ENCODE measurements at places on chromosomes 7 and 10.

GRCh38 chr10:101752241-101752640 is 23.7 kb downstream of the FGF8 start:
- no peak for DNase-seq

DNA sequence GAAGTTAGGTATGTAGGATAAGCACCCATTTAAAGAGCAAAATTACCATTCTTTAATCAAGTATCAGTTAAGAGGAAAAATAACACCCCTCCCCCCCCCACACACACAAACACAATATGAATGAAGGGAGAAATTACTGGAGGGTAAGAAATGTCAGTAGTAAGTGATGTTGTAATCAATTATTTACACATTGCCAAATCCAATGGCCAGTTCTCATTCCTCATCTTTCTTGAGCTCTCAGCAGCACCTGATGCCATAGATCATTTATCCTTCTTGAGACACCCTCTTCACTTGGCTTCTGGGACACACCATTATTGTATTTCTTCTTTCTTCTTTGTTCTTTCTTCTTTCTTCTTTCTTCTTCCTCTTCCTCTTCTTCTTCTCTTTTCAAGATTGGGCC is 33.7 kb upstream of the FAM3C start:
- no peak for DNase-seq

- DNase-seq = no peak
Measured at GRCh38 chr7:87886875-87887274, 10.6 kb downstream of the DBF4 start.

GRCh38 chr10:12445701-12446334 is 96.5 kb downstream of the CAMK1D start:
- DNase-seq = no peak

DNA sequence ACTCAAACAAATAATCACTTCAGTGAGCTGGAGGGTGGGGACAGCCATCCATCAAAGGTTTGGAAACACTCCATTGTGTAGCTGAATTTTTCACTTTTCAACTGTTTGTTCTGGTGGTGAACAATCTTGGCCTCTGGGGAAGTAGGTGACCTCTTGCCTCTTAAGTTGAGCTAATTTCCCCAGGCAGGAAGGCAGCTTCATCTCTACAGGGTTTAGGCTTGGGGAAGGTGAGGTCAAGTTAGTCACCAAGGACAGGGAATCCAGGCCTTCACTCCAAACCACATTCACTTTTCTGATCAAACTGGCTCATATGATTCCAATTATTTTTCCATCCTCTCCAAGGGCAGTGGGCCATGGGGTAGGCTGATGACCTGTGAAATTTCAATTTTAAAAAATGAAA is 138.3 kb upstream of the HABP2 start:
- no peak for DNase-seq

- DNase-seq = no peak
Measured at GRCh38 chr10:70890917-70891431, 2.6 kb upstream of the PCBD1 start.

GRCh38 chr10:78062296-78062695 is 28.6 kb downstream of the RPS24 start:
- DNase-seq = no peak

DNA sequence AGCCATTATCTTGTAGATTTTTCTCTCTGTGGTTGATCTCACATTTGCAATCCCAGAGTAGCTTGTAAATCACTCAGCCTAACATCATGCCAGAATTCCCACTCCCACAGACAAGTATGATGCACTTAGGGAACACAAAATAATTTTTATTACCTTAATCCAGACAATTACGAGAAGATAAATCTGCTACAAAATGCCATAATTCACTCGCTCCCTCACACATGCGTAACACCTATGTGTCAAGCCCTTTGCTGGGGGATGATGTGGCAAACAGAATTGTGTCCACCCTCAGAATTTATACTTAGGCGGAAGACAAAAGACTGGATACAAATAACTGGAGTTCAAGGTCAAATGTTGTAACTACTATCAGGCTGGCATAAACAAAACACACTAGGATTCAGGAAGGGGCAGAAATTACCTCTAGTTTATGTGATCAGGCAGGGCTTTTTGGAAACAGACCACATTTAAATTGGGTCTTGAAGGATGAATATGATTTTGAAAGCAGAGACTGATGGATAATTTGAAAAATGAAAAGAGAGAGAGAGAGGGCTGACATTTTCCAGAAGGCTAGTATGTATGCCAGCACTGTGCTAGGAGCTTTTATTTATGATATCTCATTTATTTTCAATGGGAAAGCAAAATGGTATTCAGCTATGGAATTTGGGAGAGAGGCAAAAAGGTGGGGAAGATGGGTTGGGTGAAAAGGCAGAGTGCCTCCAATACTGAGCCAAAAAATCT is 69.8 kb downstream of the DOCK4 start:
- no peak for DNase-seq

DNA sequence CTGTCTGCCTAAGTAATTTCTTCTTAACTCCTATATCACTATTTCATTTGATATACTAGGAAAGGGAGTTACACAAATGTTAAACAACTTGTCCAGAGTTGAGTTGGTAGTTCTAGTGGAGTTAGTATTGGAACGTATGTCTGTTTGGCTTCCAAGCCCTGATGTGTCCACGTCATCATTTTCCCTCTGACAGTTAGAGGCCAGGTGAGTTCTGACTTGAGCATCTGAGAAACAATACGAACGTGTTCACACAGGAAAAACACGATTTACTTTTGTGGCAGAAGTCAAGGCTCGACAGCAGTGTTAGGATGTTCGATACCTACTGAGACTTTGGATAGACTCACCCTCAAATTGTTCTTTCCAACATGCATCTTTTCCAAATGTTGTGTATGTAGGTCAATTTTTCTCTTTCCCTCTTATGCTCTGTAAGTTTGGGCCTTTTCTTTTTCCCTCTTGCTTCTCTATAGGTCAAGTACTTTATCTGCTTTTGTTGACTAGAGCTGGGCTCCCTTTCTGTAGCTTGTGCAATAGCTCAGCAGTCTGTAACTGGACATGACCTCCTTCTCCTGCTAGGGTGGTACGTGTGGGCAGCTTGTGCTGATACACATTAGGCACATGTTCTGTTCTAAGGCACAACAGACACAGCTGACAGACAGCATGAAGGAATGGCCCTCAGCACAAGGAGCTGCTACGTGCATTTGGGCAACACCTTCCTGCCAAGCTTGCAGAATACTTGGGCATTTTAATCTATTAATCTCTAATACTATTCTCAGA is 222.9 kb downstream of the PTEN start:
- no peak for DNase-seq

GRCh38 chr7:66119245-66119850 is 4.7 kb downstream of the CRCP start:
- no peak for DNase-seq

DNA sequence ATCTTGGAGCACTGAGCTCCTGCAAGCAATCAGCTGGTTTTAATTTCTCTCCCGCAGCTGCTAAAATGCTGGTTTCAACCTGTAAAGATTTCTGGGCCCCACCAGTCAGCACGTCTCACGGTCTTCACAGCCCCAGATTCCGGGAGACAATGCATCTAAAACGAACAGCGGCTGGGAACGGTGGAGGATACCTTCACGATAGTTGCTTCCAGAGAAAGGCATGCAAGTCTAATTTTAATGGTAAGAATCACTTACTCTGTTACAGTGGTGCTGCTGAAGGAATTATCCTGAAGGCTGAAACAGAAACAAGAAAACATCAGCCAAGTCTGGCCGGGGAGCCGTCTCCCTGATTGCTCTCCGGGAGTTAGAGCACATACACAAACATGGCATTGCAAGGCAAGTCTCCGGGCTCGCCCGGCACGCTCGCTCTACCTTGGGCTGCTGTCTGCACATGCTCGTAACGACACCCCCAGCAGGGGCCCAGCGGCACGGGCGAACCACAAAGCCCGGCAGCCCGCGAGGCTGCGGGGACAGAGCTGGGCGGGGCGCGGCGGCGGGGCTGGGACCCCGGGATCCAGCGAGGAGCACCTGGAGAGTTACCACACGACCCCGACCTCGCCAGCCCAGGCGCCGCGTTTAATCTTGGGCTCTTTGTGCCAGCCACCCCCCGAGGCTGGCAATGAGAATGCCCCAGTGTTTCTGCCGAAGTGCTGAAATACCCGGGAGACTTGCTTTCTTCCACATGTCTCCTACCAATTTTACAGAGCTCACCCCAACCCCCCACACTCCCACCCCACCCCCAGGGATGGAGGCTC is at the start of gene FAM13C:
Gene FAM13C, minus strand, starts transcription at position 406 of the 815 bp plus-strand sequence. Its CDS starts 89 bp downstream, at position 317.
- peak; percentile 64 for DNase-seq

DNA sequence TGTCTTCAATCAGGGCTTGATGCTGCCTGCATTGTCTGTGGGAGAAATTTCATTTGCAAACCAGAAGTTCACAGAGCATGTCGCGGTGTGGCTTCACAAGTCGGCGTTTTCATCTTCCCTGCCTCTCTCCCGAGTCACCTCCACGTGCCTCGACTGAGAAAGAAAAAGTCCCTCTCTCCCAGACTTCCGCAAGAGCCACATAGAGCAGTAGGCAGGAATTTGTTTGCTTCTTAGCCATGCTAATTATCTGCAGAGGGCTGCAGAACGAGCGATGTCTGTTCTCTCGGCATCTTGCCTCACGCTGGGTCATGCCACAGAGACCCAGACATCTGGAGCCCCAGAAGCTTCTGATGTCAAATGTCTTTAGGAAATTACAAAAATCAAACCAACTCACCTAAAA is 272.2 kb downstream of the TCF7L2 start:
- no peak for DNase-seq

GRCh38 chr7:28862595-28863272 is 95.4 kb downstream of the TRIL start:
- no peak for DNase-seq

DNA sequence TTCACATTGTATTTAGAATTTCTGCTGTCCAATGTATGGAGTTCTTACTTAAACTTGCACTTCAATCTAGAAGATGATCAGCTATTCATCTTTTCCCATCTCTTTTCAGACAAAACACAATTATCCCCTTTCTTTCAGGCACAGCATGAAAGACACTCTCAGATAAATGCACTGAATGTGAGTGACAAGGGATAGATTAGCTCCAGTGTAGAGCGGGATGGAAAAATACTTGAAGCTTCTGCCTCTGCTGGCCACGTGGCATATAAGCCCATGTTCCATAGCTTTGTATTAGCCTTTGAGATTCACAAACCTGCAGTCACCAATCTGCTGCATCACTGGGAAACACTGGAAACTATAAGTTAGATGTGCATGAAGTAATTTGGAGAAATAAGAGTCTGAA is 162.2 kb upstream of the FAM3C start:
- DNase-seq = peak; percentile 31

GRCh38 chr7:140552240-140552679 is 73.0 kb upstream of the MKRN1 start:
- no peak for DNase-seq

- no peak for DNase-seq
Measured at GRCh38 chr7:138556771-138557484, 96.9 kb downstream of the TRIM24 start.

- no peak for DNase-seq
Measured at GRCh38 chr7:23454881-23455526, 15.3 kb downstream of the IGF2BP3 start.

GRCh38 chr7:139427029-139427420 is 56.4 kb downstream of the KLRG2 start:
- no peak for DNase-seq

GRCh38 chr10:110421512-110422138 is 76.1 kb upstream of the DUSP5 start:
- no peak for DNase-seq

- peak; percentile 55 for DNase-seq
Measured at GRCh38 chr10:96025566-96025965, 17.8 kb upstream of the CCNJ start.

GRCh38 chr10:77125231-77125630 is 512.4 kb downstream of the KCNMA1 start:
- no peak for DNase-seq

DNA sequence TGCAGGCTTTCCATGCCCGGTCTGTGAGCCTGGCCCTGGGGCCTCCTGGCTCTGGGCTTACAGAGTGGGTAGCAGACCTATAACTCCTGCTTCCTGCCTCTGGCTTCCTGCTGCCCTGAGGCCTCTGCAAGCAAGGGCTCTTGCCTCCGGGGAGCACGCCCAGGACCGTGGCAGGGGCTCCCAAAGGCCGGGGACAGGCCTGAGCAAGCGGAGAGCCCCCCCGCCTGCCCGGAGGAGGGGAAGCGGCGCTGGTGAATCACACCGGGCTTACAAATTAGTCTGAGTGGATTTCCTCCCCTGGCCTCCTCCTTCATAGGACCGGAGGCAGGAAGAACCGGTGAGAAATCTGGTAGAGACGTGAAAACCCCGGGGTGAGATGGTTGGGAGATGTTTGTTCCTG is 1.5 kb upstream of the MYL10 start:
- no peak for DNase-seq

DNA sequence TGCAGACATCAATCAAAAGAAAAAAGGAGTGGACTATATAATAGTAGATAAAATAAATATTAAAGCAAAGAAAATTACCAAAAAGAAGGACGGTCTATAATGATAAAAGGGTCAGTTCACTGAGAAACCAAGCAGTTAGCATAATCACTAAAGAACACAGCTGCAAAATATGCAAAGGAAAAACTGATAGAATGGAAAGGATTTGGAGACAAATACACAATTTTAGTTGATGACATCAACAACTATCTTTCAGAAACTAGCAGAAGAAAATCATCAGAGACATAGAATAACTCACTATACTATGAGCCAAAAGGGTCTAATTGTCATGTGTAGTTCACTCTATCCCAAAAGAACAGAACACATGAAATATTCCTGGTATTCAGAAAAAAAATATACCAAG is 316.4 kb upstream of the IGFBP3 start:
- DNase-seq = no peak
